Tongue (tissue), 3 donors: ENCODE measurements at places on chromosomes 6 and 20.

- no peak for DNase-seq
Measured at GRCh38 chr20:5662769-5663168, 87.4 kb upstream of the SHLD1 start.

DNA sequence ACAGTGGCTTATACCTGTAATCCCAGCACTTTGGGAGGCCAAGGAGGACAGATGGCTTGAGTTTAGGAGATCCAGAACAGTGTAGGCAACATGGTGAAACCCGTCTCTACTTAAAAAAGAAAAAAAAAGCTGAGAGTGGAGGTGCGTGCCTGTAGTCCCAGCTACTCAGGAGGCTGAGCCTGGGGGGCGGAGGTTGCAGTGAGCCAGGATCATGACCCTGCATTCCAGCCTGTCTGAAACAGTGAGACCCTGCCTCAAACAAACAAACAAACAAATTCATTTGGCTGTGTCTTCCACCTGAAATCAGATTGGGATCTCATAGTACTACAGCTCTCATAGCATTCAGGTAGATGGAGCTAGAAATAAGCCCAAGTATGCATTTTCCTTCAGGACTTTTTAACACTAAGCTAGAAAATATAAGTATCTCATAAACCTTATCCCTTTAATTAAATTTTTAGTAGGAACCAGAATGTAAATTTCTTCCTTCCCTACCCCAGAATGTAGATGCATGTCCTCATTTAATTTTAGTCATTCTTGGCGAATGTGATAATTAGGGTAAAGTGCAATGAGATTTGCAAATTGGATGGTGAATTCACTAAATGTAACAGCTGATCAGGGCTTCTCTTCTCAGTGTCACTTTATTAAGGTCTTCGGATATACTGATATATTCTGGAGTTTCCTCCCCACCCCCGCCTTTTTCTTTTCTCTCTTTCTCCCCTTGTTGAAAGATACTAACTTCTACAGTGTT lies 190.4 kb downstream of the CDKAL1 start:
- no peak for DNase-seq

DNA sequence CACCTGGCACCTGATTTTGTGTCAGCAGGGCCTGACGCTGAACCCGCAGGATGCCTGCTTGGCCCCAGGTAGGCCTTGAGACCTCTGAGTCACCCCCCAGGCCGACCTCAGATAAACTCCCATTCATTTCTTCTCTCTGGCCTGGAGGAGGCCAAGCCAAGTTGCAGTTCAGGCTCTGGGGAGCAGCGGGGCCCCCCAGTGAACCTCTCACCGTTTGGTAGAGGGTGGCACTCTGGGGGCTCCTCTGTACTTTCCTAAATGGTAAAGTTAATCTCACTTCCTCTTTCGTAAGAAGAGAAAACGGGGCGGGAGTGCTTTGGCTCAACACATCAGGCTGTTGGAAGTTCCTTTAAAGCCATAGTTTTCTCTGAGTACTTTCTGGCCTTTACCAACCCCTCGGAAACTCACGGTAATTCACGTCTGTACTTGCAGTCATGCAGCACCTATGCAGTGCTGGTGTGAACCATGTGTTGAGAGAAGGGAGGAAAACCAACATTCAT lies 2.8 kb downstream of the SIRPA start:
- peak; percentile 32 for DNase-seq

GRCh38 chr20:50716518-50716917 lies 14.9 kb upstream of the PARD6B start:
- no peak for DNase-seq

DNA sequence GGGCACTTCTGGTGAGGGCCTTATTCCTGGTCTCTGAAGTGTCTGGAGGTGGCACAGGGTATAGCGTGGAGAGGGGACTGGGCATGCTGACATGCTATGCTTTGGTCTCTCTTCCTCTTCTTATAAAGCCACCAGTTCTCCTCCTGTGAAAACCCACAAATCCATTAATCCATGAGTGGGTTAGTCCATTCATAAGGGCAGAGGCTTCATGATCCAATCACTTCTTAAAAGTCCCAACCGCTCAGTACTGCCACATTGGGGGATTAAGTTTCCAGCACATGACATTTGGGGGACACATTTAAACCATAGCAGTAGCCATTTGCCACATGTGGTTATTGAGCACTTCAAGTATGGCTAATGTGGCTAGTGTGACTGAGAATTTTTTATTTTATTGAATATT lies 3.8 kb upstream of the TRIB3 start:
- DNase-seq, result no peak

DNA sequence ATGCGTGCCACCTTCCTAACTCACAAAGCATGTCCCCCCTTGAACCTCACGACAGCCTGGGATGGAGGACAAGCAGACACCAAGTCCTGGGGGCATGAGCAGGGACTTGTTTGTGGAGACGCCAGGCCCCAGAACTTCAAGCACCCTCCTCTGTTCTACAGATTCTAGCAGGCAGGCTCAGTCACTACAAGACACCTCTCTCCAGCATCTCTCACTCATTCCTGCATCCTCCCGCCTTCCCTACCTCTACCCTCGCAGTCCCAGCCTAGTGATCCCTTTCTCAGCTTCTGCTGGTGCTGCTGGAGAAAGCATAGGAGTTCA lies 3.7 kb downstream of the LRP11 start:
- no peak for DNase-seq

- DNase-seq, result peak; percentile 27
Measured at GRCh38 chr6:19812512-19813119, 24.6 kb upstream of the ID4 start.

DNA sequence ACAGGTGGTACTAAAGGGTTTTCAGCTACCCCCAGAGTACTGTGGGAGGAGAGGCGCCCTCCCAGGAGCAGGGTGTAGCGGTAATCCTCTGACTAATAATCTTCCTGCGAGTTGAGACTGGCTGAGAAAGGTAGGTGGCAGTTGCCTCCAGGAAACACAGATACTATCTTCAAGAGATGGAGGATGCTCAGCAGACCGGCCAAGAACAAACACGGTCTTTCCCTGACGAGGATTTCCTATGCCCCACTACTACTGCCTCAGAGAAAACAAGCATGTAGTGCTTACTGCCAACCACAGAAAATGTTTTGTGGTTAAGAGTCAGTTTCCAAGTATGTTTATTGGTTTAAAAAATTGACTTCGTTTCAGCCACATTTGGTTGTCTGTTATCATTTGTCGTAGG lies 26.8 kb downstream of the C6orf89 start:
- no peak for DNase-seq

- DNase-seq, result no peak
Measured at GRCh38 chr6:92681401-92681800, 738.0 kb downstream of the EPHA7 start.

DNA sequence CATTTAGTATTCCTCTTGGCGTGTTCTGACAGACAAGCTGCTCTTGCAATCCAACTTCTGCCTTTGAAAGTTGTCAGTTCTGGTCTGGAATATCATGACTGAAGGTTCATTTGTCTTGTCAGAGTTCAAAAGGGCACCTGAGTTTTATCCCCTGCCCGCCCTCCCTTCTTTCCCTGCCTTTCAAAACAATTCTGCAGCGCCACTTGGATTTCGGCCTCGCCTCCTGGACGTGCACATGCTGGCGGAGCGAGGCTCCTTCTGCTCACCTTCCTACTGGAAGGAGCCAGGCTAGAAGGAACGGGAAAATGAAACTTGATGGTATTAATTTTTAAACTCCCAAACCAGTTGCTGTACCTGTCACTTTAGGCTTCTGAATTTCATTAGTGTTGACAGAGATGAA lies 55.7 kb upstream of the HDGFL1 start:
- peak; percentile 41 for DNase-seq

DNA sequence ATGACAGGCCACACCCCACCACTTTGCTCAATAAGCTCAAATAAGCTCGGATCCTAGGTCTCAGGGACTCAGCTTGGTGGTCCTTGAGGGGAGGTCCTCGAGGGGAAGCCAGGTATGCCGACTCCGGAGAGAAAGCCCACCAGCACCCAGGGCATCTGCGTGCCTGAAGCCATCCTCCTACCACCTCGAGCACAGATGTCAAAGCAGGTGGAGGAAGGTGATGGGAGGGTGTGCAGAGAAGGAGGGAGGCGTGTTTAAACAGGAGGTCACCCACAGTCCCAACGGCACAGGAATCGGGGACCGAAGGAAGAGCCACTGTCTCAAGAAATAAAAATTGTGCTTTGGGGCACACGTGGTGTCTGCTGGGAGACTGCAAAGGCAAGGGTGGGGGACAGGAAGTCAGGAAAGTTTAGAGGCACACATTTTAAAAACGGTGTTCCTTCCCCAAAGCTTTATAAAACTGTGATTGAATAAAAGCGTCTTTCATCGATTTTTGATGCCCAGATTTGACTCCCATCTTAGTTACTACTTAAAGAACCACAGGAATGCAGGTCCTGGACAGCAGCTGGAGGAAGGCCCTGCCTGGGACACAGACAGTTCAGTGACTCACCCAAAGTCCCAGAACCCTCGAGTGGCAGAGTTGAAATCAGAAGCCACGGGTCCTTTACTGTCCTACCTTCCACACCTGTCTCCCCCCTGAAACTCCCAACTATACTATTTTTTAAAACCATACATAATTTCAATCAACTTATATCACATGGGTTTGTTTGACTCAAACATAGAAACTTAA lies 221.0 kb upstream of the PDE10A start:
- DNase-seq, result no peak

GRCh38 chr20:16580147-16580546 lies 6.9 kb upstream of the KIF16B start:
- peak; percentile 77 for DNase-seq

- DNase-seq, result no peak
Measured at GRCh38 chr20:52082612-52083011, 109.0 kb downstream of the ZFP64 start.

- peak; percentile 84 for DNase-seq
Measured at GRCh38 chr6:163415620-163416556, 1.4 kb downstream of the QKI start.

GRCh38 chr6:3229566-3230178 lies 2.2 kb upstream of the TUBB2B start:
- peak; percentile 50 for DNase-seq

DNA sequence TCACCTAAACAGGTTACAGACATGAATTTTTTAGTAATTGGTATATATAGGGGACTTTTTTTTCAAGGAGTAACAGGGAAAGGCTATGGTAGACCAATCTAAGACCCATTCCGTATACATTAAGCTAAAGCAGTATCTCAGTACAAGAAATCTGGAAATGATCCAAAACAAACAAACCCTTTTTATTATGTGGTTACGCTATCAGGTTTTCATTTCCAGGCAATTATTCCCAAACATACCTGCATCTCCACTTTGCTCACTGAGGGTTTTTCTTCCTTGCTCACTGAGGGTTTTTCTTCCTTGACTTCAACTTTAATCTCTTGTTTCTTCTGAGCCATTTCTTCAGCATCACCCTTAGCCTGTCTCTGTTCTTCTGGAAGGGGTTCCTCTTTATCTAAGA lies 107.3 kb downstream of the EPB41L2 start:
- no peak for DNase-seq

DNA sequence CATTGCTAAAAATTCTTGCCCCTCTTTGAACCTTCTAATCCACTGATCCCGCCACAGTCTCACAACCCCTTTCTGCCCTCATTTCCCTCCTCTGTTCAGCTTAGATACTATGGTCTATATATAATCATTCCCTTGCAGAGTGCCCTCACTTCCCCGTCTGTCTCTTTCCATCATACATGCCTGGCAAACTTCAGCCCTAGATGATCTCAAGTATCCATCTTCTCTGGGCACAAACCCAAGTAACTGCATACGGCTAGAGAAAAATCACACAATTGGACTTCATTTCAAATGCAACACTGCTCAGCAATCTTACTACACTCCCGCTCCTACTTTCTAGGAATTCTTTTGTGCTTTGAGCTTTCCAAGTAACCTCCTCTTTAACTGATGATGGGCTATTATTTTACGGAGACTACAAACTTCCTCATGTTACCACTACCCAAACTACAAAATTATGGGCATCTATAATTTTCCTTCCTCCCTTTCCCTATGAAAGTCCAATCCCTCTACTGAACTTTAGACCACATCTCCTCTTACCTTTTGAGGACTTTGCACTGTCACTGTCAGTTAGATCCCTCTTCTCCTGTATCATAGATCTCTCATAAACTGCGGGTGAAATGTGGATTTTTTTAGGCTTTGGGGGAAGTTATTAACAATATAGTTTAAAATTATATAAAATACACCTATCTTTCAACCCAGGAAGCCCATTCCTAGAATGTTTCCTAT lies 135.6 kb downstream of the BTBD9 start:
- DNase-seq, result peak; percentile 91

DNA sequence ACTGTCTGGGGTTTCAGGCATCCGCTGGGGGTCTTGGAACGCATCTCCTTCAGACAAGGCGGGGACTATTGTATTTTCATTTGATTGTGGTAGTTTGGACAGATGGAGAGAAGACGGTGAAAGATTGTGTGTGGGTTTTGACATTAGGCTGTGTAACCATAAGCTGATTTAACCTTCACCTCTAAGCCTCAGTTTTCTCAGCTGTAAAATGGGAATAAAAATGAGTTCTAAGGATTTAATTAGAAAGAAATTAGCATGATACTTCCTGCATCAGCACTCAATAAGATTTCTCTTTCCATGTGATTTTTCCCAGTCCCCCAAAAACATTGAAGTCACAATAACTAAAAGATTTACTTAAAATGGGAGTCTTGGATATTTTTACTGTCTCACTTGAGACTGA lies 78.1 kb downstream of the CBFA2T2 start:
- DNase-seq, result no peak

DNA sequence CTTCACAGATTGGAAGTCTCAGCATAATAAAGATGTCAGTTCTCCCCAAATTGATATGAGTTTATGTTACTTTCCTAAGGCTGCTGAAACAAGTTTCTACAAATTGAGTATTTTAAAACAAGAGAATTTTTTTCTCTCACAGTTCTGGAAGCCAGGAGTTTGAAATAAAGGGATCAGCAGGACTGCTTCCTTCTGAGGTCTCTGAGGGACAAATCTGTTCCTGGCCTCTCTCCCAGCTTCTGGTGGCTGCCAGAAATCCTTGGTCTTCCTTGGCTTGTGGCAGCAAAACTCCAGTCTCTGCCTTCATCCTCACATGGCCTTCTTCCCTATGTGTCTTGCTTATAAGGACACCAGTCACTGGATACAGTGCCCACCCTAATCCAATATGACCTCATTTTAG lies 136.1 kb downstream of the TFAP2A start:
- peak; percentile 42 for DNase-seq

DNA sequence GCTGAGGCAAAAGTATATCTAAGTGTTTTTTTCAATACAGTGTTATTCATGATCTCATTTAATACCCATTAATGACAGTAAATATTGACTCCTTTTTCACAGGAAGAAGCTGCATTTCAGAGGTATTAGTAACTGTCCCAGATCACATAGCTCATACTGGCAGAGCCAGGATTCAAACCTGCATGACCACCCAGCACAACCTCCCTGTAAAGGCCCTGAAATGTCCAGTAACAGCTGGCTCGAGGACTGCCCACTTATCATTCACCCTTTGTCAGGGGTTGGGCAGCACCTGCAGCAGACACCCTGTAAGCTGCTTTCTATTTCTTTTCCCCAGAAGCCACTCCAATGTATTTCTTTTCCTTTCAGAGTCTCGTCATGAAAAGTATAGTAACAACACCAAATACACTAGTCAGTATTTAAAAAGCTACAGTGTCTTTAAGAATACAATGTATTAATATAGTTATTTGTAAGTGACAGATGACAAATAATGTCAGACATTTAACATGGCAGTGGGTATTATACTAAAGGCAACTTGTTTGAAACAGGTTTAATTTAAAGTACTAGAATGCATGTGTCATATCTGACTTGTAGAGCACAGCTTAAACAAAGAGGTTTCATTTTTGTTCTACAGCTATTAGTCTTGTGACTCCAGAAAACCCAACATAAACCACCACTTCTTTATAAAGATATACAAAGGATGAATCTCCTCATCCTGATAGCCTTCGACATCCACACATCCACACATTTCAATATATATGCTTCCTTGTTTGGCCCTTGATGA lies 841.6 kb upstream of the GJE1 start:
- DNase-seq, result no peak

- peak; percentile 24 for DNase-seq
Measured at GRCh38 chr6:133837801-133838349, 51.0 kb upstream of the TCF21 start.
